Astrocyte of the spinal cord (primary cell): ENCODE measurements at places on chromosomes 16 and 17.

DNA sequence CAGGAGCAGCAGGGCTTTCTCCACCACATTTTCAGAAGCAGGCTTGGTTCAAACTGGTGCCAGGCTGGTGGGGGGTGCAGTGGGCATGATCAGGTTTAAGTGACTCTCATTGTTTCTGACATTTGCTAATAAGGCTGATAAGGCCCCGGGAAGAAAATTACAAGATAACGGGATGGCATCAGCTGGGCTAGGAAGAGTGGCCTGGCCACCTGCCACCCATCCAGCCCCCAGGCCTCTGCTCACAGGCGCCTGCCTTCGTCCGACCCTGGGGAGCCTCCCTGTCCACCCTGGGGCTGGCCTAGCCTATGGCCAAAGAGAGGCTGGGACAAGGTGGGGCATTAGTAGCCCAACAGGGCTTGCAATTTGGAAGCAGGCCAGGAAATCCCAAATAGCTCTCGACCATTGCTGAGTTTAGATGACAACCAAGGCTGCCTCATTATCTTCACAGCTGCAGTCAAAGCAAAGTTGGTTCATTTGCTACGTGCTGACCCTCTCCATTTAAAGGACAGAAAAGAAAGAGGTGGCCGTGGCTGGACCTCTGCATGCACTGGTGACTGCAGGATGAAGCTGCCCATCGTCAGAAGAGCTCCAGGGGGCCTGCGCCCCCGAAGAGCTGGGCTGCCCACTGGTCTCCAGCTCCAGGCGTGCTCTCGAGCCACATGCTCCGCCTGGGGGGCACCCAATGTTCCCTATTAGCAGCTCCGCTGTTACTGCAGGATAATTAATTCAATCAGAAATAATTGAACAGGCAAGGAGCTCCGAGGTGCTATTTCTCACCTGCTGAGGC lies 44.9 kb downstream of the PEMT start:
- DNase-seq = no peak

DNA sequence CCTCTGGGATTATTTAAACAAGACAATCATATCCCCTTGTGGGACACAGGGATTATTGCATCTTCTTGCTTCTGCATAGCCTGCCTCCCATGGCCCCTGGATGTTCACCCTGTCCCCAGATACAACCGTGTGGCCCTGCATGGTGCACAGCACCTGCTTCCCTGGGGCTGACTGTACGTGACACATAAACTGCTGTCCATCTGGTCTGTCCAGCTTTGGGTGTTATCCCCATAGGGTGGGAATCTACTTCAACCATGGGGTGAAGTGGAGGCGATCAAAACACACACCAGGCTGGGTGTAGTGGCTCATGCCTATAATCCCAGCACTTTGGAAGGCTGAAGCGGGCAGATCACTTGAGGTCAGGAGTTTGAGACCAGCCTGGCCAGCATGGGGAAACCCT lies 138.8 kb downstream of the XYLT1 start:
- DNase-seq = no peak

GRCh38 chr17:65790241-65790640 lies 228.8 kb upstream of the AXIN2 start:
- no peak for DNase-seq

- DNase-seq = peak; percentile 40
These were observed 11.8 kb downstream of the ENDOV start for GRCh38 chr17:80426671-80427326.

DNA sequence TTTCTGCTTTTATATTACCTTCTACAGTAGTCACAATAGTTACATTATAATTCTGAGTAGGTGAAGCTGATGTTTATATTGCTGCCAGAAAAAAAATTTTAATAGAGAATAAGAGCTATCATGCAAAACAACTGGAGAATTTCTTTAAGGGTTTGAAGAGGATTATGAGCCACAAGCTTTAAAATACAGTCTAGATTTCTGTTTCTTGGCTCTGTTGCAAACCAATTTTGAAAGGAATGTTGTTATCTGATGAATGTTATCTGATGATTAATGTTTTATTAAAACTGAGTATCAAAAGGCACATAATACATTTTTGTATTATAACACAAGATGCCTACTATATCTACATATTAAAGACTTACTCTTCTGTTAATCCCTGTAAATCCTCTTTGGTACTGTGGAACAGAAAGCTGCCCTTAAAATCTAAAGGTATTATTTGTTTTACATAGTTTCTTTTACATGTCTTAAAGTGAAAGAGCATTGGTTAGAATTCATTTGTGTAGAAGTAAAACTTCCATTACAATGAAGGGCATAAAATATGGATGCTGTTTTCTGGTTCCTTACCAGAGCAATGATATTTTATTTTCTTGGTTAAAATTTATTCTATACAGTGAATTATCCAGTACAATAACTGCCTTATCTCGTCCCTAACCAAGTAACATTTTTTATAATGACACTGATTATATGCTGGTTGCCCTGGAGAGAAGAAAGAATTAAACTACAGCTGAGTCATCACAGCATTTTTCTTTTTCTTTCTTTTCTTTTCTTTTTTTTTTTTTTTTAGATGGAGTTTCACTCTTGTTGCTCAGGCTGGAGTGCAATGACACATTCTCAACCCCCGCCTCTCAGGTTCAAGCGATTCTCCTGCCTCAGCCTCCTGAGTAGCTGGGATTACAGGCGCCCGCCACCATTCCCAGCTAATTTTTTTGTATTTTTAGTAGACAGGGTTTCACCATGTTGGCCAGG lies 205.7 kb downstream of the TANC2 start:
- DNase-seq = peak; percentile 77

DNA sequence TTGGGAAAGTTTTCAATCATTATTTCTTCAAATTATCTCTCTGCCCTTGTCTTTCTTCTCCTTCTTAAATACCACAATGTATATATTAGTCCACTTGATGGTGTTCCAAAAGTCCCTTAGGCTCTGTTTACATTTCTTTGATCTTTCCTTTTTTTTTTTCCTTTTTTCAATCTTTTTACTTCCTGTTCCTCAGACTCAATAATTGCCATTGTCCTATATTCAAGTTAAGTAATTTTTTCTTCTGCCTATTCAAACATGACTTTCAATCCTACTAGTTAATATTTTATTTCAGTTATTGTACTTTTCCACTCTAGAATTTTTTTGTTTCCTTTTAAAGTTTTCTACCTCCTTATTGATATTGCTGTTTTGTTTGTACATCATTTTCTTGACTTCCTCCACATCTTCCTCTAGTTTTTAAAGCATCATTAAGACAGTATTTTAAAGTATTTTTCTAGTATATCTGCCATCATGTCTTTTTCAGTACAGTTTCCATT lies 15.8 kb upstream of the UQCRC2 start:
- no peak for DNase-seq

GRCh38 chr16:71631776-71632175 lies 5.8 kb downstream of the MARVELD3 start:
- DNase-seq = no peak
